ENCODE measurements at places on chromosomes 7 and 10.

- peak; percentile 65 for DNase-seq
These were observed 49.5 kb downstream of the NEURL1 start for GRCh38 chr10:103542764-103543616.

DNA sequence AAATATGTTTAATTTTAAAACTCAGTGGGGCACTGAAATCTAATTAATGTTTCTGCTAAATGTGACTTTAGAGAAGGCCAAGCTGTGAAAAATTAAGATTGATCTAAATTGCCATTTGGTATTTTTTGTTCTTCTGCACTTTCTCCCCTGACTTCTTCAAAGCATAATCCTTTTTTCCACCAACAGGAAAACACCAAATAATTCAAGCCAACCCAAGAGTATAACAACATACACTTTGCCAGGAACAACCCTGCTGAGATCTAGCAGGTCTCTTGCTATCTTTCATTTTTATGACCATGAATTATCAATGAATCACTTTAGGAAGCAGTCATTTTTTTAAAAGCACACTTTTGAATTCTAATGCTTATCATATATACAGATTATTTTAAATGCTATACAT, 100.1 kb downstream of the USP6NL start:
- no peak for DNase-seq

DNA sequence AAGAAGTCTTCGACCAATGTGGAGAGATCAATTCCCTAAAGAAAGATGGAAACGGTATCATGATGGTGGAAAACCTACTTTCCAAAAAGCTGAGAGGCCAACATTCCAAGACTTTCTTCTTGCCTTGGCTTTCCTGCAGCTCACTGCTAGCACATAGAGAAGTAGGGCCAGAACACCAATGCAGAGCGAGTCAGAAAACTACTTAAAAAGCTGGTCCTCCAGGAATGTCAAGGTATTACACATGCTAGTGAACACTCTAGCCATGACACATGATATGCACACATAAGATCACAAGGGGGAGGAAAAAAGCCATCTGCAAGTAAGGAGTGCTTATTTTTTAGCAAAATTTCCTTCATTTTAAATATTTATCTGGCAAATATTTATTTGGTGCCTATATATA, 22.7 kb downstream of the GPAM start:
- DNase-seq: no peak

- DNase-seq: no peak
These were observed 90.3 kb downstream of the CELF2 start for GRCh38 chr10:11107948-11108347.

- DNase-seq: no peak
These were observed 77.5 kb upstream of the KCNMA1 start for GRCh38 chr10:77715088-77715487.

Data from femur (tissue), 1 donor.